ENCODE measurements at places on chromosomes 11 and 22. TPM values are rescaled to one million over a fixed set of nuclear protein-coding genes. Genes with fewer than 3 reads are reported as not detected.

DNA sequence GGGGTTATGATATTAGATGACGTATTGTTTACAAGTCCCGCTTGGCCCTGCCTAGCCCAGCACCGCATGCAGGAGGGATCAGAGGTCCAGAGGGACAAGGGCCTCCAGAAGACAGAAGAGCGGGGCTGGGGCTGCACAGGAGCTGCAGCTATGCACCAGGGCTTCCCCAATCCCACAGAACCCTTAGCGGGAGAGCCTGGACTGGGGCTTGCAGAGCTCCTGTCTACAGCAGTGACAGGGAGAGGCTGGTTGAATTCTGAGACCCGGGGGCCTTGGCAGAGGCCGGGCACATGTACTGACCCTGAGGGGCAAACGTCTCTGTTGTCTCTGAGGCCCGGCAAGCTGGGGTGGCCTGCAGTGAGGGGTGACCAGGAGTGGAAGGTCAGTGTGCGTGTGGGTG, 6.9 kb downstream of the KIAA0930 start:
- H3K36me3 ChIP-seq: no peaks in the 10 kb centered on the region
- no peak for DNase-seq
- no peak overlapping the region for H3K27ac ChIP-seq
- H3K4me3 ChIP-seq: no peak overlapping the region
- no peaks in the 10 kb centered on the region for H3K4me1 ChIP-seq

GRCh38 chr11:1050581-1051355, 14.2 kb upstream of the MUC6 start:
- H3K4me1 ChIP-seq: no peaks in the 10 kb centered on the region
- no peaks in the 10 kb centered on the region for H3K27me3 ChIP-seq
- no peak overlapping the region for H3K4me3 ChIP-seq
- H3K36me3 ChIP-seq: no peaks in the 10 kb centered on the region
- H3K27ac ChIP-seq: no peak overlapping the region

ZP1 gene
- not detected for total RNA-seq

TEX54 gene
- total RNA-seq: not detected

APOL5 gene
- total RNA-seq: not detected
